Cortex of kidney (tissue), 1 donor: ENCODE measurements at places on chromosomes 11 and 22.

DNA sequence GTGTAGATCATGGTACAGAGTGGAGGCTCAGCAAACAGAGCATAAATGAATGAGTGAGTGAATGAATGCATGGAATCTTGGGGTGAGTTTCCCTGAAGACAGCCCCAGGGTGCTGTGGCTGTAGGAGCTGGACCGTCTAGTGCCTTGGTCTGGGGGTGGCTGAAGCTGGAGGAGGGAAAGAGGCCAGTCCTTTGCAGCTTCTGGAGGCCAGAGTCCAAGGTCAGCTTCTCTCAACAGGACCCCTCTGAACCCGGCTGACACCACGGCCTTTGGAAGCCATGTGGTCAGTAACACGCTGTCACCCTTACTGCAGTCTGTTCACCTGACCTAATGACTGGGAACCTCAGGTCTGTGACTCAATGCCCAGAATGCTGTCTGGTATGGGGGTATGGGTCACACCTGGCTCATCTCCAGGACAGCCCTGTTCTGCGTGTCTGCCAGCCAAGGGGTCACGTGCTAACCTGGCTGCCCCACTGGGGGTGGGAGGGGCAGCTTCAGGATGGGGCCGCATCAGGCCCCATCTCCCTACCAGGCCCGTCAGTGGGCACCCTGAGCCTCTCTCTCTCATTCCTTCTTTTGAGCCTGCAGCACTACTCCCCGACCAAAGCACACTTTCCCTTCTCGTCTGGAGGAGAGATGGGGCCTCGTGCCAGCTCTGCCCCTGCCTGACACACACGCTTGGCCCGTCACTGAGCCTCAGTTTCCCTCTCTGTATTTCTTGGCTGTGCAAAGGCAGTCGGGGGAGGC, 24.1 kb upstream of the CHKA start:
- DNase-seq = no peak

GRCh38 chr11:102216433-102217075, 100.7 kb upstream of the BIRC3 start:
- DNase-seq = no peak

- DNase-seq = no peak
Observed at GRCh38 chr22:29635734-29636357, 32.4 kb downstream of the NF2 start.

GRCh38 chr11:86688398-86689179, 16.2 kb upstream of the ME3 start:
- DNase-seq = no peak
